ENCODE measurements at places on chromosomes 2 and 18.
A peak's percentile ranks its signal among the peaks of the same experiment; 100 is the strongest.

- DNase-seq: no peak
Observed at GRCh38 chr2:179344970-179345369, 80.3 kb upstream of the SESTD1 start.

DNA sequence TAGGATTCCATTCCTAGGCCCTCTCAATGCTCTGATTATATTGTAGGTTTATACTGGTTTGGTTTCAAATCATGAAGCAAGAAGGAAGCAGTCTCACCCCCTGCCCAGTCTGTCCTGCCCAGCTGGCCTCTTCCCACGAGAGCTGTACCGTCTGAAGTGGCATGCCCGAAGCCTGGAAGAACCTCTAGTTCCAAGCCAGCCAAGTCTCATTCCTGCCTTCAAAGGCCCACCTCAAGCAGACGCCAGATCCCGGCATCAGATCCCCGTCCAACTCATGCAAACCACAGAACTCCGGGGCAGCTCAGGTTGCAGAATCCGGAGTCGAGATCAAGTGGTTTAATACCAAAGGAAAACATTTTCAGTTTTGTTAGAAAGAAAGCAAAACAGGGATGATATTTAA is 234.4 kb downstream of the LPIN1 start:
- no peak for DNase-seq

- no peak for DNase-seq
Observed at GRCh38 chr18:28715206-28715605, 538.3 kb upstream of the CDH2 start.

GRCh38 chr18:8705238-8705960 is at the start of gene MTCL1:
Gene MTCL1 (plus strand): TSS chr18:8705556. CDS start chr18:8705661, 105 bp downstream.
- peak; percentile 46 for DNase-seq

Measured in putamen (tissue), 1 donor.